ENCODE measurements at places on chromosomes 1 and 21.

DNA sequence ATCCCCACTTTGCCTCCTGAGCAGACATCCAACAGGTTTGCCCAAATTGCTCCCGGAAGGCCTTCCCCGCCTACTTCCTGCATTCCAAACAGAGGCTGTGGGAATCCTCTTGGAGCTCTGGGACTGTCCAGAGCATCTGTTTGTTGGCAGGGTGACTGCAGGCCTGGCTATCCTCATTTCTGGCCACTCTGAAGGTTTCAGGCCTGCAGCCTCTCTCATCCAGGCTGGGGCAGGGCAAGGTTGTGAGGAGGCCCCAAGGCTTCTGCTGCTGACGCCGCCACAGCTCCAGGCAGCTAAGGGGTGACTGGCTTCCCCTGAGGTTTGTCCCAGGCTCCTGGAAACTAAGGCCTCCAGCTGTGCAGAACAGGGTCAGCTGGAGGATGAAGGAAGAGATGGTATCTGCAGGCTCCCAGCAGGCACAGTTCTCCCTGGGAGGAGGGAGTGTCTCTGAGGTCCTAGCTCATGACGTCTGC is 11.3 kb downstream of the CDK18 start:
- no peak for DNase-seq

DNA sequence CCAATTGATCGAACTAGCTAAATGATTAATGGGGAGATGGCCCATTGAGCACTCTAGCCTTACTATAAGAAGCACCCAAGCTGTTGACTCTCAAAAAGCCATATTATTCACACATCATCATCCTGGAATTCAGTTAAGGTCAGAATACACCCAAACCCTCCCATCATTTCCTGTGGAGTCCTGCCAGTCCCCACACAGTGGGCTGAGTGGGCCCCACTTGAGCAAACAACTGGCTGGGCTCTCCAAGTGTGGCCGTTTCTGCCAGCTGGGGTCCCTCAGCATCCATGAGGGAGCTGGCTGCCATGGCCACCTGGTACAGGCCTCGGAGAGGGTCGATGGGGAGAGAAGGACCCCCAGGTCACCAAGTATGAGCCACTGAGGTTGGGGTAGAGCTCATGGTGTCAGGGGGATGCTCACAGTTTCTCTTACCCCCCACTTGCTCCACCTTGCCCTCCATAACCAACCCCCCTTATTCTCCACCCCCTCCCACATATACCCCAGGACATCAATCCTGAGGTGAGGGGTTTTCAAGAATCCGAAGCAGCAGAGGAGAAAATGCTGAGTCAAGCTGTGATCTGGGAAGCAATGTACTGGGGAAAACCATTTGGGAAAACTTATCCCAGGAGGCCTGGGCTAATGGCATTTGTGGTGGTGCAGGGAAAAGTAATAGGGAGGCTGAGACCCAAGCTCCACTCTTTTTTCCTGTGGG is 60.3 kb downstream of the UBE2T start:
- DNase-seq: no peak

- no peak for DNase-seq
These were observed 91.4 kb upstream of the RAVER2 start for GRCh38 chr1:64653466-64653865.

DNA sequence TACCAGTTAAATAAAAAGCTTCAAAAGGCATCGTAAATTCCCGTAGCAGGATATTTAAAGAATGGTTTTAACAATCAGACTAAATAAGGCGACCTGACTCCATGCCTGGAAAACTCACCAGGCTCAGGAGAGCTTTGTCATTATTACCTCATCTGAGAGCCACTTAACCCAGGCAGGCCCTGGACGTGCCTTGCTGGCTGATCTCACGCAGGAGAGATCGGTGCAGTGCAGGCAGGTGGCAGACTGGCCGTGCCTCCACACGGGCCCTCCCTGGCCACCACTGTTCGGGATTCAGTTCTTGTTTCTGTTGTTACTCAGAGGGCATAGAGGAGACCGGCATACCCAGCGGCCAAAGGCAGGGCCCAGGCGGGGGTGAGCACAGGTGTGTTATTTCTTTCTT is 6.4 kb downstream of the MT1HL1 start:
- DNase-seq: no peak

DNA sequence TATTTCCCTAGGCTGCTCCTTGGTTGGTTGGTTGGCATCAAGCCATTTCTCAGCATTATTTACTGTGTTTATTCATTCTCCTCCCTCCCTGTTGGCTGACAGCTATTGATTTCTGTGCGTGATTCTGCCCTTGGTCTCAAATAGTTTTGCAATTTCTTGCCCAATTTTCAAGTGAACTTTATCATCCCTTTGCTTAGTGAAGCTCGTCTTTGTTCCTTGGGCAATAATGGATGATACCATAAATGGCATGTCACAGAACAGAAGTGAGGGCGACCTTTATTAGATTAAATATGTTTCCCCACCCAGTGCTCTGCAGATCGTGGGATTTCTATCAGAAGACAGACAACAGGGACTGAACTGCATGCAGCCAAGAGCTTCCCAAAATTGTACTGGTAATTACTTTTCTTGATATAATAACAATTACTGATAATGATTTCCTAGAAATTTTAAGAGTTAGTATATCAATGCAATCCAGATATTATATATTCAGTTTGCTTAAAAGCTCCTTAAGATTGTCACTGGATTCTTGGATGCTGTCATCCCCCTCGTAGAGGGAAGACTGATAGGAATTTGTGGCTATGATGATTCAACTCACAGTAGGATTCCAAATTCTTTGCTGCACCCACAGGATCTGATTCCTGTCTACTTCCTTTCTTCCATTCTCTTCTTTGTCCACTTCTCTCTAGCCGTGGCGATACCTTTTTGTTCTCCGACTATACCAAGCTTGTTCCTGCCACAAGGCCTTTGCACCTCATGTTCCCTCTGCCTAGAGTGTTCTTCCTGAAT is 122.1 kb upstream of the KAZN start:
- DNase-seq: no peak

DNA sequence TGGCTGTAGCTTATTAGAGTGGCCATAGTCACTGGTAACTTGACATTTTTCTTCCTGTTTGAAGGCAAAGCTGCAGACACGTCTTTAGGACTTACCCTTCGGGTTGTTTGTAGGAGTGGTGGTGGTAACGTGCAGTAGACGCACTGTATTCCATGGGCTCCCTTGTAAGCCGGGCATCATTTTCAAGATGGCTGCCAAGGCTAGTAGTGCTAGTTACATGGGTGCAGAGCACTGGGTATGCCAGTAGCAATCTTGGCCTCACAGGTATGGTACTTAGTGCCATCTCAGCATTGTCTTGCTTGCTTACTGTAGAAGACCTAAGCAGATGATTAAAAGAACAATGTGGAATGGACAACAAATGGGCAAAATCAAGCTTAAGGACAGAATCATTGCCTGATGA is 1.9 kb downstream of the YBX1 start:
- DNase-seq: no peak

DNA sequence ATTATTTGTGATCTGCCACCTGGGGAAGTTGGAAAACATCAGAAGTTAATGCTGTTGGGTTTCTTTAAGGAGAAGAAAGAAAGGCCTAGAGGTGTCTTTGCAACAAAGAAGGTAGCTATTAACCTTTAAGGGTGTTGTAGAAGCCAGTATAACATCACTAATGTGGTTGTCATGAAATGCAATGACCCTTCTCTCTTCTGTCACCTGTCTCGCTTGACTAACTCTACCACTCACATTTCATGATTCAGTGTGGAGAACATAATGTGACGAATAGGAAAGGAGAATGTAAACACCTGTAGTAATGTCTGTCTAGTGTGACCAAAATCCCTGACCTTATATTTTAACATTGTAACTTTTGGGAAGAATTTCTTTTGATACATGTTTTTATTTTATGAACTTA is 211.7 kb upstream of the UBE2U start:
- DNase-seq: no peak
